ENCODE measurements at places on chromosomes 5 and 9. TPM values are rescaled to one million over a fixed set of nuclear protein-coding genes. Genes with fewer than 3 reads are reported as not detected.

SCAI gene
- 8.3 TPM for total RNA-seq

FOXD4L3 gene
- total RNA-seq = not detected

DNA sequence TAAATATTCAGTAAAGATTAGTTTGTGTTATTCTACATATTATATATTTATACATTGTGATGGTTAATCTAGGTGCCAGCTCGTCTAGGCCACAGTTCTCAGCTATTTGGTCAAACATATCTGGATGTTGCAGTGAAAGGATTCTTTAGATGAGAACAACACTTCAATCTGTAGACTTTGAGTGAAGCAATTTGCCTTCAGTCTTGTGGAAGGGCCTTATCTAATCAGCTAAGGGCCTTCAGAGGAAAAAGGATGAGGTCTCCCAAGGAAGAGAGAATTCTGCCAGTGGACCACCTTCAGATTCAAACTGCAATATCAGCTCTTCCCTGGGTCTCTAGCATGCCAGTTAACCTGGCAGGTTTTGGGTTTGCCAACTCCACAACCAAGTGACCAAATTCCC is 112.0 kb downstream of the SH3TC2 start:
- no peak for DNase-seq

DNA sequence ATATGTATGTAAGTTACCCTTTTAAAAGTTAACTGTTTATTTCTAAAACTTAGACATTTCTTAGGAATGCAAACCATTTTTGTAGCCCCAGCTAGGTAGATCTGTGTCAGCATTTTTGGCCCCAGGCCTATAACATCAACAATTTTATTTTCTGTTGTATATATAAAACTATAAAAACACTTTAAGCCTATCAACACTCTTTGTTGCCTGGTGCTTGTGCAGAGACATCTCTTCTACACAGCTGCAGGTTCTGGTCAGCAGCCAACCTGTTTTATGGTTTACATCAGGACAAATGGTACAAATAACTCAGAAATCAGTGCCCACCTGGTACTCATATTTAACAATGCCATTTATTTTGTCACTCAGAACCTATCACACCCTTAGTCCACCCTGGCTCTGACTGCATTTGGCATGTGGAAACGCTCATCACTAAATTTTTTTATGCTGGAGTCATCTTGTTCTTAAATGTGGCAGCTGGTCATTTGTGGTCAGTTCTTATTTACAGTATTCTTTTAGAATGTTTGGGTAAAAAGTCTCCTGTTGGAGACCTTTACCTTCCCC is 173.4 kb downstream of the DNAH5 start:
- DNase-seq = no peak

GRCh38 chr5:159353661-159354252 is 23.5 kb upstream of the IL12B start:
- DNase-seq = no peak

BTNL8 gene
- 2.8 TPM for total RNA-seq

DNA sequence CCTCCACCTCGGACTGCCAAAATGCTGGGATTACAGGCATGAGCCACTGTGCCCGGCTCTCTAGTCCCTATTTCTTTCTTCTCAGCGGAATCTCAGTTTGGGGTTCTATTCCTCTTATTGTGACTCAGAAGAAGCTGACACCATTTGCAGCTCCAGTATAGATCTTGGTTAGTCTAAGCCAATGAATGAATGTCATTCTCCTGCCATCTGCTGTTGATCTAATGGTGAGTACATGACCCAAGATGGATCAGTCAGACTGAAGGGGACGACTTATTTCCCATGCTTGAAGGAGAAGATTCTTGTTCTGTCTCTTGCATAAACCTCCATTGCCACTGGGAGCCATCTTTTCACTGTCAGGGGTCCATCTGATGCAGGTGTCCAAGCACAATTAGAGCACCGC is 76.0 kb upstream of the KLF9 start:
- no peak for DNase-seq

DNA sequence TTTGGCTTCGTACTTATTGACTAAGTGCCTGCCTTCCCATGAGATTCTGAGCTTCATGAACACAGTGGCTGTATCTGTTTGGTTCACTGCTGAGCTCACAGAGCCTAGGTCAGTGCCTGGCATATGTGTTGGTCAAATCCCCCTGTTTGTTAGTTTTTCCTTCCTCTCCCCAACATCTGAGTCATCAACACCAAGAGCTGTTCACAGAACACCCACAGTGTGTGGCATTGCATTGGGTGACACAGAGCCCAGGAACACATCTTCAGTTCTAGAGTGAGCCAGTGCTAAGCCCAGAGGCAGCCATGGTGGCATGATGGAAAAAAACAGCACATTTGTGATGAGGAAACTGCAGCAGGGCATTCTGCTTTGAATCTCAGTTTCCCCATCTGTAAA is 294.6 kb downstream of the SEC61B start:
- no peak for DNase-seq

LCN15 gene
- not detected for total RNA-seq

PCDHGA3 gene
- total RNA-seq = 2.1 TPM

DNA sequence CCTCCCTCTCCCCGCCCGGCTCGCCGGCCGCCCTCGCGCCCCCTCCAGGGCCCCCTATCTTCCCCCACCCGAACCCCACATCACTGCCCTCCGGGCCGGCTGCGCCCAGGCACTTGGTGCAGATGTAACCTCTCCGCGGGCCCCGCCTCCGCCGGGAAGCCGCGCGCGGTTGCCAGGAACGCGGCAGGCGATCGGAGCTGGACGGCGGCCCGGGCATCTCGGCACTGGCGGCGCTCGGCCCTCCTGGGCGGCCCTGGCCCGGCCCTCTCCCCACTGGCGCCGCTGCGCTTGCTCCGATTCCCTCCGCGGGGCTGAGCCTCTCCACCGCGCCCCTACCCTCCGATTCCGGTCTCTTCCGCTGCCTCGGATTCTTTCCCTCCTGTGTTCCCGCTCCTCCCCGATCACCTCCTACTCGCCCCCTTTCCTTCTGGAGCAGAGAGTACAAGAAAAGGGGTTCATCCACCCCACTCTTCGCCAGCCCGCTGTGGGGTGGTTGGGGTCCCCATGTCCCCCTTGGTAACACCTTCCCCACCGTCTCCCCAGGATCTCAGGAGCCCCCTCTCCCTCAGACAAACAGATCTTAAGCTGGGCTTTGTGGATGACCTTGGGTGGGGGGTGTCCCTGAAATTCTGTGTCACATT is 70.6 kb downstream of the C9orf50 start:
- peak; percentile 91 for DNase-seq

DNA sequence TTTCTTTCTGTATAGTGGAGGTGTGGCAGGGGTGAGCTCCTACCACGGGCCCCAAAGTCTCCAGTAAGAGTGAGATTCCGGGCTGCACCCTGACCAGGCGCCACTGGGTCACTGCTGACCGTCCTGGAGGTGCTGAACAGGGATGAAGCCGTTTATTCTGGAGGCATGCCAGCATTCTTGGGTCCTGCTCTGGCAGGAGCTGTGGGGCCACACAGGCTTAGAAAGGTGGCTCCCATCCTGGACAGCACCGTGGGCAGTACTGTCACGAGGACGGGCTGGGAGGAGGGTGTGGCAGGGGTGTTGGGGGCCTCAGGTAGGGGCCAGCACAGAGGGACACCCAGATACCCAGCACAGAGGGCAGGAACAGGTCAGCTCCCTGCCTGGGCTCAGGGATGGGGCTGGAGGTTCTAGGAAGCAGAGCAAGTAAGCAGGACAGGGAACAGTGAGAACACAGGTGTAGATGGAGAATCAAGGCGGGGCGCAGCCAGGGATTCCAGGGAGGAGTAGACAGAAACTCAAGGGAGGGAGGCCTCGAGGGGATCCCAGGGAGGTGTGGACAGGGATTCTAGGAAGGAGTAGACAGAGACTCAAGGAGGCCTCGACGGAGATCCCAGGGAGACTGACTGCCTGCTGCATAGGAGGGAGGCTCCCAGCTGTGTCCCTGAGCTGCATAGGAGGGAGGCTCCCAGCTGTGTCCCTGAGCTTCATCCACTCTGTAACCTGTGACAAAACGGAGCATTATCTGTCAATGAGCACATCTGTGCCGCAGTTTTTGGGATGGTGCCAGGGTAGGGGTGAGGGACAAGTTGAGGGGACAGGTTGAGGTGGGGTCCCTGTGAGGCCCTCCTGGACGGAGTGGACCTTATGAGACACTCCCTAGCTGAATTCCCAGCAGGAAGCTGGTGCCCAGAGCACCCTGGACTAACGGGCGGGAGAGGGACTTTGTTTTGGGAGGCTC is 1.1 kb upstream of the PLEKHG4B start:
- no peak for DNase-seq

IRX1 gene
- not detected for total RNA-seq

FLT4 gene
- 40.5 TPM for total RNA-seq

DNA sequence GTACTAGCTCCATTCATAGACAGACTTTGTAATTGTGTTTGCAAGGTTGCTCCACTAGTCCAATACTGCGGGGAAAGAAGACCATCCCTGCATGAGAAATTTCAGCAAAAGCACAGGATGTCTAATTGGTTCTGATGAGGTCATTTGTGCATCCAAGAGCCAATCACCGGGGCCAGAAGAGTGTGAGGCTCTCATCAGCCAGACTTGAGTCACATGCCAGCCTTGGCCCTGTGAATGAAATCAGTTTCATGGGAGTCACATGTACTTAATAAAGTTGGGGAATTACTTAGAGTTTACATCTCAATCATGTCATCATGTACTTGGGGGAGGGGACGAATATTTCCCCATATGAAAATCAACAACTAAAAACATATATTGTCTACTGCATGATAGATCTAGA is 1236.0 kb downstream of the MAT2B start:
- DNase-seq = no peak

All from spleen (tissue), 13 donors.